ENCODE measurements at places on chromosomes 7 and 10.

DNA sequence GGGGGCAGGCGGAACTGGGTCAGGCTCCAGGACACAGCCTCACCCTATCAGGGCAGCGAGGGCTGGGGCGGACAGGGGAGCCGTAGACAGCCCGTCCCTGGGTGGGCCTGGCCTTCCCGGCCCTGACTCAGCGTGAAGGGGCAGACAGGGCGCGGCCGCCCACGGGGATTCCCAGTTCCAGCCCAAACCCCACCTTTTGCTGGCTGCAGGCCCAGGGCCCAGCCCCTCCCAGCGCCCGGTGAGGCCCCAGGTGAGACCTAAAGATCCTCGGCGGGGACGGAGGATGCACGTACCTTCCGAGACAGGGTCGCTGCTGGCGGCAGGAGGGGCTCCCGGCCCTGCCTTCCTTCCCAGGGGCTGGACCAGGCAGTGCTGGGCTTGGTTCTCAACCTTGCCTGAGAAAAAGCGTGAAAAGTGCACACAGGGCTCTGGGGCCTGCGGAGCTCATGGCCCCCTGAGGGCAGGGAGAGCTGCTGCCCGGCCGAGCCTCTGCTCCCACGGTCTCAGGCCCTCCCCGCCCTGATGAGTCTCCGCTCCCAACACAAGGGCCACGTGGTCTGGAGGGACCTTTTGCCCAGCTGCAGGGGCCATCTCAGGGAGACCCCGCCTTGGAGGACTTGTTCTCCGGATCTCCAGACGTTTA, 43.9 kb upstream of the DNAJB6 start:
- no peak for DNase-seq

DNA sequence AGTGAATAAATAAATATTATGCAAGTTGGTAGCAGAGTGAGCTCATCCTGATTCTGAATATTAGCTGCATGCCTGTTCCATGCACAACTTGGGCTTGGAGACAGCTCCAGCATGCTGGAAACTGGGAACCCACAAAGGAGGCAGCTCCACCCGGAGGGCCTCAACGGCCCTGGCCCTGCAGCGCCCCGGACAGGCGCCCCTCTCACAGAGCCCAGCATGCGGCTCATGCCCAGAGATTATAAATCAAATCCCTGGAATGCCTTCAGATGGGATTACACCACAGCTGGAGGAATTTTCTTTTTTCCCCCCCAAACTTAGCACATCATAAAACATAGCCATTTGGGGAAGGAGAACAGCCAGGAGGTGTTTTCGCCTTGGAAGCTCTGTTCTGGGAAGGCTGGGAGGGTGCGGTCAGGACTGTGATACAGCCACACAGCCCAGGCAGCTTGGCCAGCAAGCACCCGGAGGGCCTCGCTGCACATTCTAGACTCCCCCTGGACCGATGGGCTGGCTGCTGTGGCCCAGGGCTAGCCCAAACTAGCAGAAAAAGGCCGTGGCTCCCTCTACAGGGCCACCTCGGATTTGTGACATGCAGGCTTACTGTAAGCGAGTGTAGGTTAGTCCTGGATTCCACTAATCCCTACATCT, 102.4 kb downstream of the PTPN20 start:
- peak; percentile 70 for DNase-seq

DNA sequence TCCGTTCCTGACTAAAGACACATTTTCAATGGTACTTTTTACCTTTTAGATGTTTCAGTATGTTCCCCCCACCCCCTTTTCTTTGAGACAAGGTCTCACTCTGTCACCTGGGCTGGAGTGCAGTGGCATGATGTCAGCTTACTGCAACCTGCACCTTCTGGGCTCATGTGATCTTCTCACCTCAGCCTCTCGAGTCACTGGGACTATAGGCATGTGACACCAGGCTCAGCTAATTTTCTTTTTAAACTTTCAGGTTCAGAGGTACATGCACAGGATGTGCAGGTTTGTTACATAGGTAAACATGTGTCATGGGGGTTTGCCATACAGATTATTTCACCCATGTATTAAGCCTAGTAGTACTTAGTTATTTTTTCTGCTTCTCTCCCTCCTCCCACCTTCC, 99.3 kb upstream of the RPA3 start:
- DNase-seq = no peak

DNA sequence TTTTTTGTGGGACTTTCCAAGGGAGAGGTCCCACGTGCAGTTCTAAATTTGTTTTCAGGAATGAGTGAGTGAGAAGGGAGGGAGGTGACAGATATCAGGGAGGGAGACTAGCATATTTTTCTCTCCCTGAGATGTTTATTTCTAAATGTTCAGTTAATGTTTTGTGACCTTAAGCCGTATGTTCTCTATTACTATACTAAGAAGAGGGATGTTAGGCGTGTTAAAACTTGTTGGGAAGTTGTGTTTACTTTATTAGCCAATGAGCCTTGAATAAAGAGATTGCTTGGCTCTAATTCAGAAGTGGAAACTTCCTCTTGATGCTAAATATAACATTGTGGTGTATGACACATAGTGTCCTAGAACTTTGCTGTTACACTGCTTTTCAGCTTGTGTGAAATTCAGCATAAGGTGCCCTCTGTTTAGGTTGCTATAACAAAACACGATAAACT, 37.3 kb downstream of the DNAH11 start:
- no peak for DNase-seq

GRCh38 chr7:93148144-93148543, at the start of gene SAMD9L:
SAMD9L (minus strand) TSS chr7:93148385; CDS start chr7:93135971, 12,414 bp downstream.
- no peak for DNase-seq

DNA sequence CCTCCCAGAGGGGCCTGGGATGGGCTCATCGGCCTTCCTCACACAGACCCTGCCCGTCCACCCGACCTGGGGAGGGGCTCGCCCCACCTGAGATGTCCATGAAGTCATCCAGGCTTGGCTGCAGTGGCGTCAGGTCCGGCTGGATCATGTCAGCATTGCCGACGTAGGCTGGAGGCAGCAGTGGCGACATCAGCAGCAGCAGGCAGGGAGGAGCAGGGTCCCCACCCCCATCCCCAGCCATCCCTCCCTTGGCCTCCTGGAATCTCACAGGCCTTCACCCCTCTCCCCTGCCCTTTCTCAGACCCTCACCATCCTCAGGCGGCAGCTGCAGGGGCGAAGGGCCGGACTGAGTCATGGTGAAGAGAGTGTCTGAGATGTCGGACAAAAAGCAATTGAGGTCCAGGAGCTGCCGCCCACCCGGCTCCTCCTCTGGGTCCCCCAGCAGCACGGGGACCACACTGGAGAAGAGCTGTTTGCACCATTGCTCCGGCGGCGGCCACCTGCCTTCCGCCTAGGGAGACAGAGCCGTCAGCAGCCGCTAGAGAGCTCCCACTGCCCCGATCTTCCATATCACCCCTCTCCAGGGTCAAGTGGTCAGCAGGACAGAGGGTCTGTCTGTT, 18.6 kb downstream of the MLXIPL start:
- DNase-seq = no peak

DNA sequence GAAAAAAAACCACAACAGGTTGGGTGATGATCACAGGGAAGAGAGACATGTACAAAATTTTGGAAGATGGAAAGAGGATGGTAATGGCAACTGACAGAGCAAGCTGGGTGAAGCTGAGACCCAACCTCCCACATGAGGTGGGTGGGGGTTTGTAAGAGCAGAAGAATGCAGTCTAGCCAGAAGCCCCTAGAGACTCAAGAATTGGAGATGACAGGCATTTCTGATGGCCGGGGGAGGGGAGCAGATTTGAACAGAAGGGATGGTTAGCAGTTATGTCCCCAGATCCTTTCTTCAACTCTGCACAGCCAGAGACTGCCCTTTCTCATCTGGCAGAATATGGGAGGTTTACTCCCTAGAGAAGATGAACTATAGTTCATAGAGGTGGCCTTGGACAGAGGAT, 208.0 kb downstream of the GALNT17 start:
- no peak for DNase-seq

DNA sequence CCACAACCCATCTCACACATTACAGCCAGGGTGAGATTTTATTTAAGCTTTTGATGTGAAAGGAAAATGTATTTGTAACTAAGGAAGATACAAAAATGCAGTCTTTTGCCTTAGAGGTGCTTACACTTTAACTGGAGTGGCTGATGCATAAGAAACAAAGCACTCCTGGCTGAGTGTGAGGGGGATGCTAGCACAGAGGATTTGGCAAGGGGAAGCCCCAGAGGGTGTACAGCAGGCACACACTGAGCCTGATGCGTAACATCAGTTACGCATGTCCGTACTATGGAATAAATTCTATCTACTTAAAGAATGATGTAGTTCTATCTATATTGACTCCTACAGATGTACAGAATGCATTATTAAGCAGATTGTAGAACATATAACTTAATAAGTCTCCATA, 17.8 kb downstream of the GIMAP8 start:
- no peak for DNase-seq

DNA sequence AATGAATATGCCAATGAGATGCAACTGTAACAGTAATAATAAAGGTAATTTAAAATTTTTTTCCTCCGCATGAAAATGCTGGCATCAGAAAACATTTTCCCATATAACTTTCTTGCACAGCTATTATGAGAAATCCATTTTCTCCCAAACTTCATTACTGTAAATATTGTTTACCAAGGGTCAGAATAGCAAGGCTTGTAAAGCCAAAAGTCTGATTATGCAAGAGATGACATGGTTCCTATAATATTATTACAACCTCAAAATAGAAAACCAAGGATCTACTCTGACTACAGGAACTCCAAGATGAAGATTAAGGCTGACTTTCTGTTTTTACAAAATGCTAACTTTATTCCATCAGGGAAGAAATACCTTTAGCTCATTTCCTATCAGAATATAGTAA, 162.7 kb upstream of the CDK1 start:
- DNase-seq = no peak

GRCh38 chr10:43393606-43394360, 15.2 kb downstream of the HNRNPF start:
- DNase-seq = no peak

DNA sequence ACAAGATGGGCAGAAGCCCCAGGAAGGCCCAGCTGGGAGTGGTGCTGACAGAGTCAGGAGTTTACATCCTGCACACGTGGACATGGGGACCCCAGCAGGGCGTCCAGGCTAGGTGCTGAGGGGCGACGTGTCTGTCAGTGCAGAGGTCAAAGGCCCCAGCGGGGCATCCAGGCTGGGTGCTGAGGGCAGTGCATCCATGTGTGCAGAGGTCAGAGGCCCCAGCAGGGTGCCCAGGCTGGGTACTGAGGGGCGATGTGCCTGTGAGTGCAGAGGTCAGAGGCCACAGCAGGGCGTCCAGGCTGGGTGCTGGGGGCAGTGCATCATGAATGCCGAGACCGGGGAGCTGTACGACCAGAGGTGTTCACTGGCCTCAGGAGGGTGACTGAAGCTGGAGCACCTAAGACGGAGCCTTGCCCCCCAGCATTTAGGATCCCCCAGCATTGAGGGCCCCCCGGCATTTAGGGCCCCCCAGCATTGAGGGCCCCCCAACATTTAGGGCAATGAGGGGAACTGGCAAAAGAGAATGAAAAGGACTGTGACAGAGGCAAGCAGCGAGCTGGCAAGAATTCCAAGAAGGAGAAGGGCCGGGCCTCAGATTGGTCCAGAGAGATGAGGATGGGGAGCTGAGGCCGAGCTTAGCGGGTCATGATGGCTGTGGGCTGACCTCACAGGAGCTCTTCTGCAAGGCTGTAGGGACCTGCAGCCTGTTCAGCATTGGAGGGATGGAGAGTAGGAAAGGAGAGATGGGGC, 474.9 kb downstream of the PTPRN2 start:
- no peak for DNase-seq
